ENCODE measurements at places on chromosomes 1 and 21.

DNA sequence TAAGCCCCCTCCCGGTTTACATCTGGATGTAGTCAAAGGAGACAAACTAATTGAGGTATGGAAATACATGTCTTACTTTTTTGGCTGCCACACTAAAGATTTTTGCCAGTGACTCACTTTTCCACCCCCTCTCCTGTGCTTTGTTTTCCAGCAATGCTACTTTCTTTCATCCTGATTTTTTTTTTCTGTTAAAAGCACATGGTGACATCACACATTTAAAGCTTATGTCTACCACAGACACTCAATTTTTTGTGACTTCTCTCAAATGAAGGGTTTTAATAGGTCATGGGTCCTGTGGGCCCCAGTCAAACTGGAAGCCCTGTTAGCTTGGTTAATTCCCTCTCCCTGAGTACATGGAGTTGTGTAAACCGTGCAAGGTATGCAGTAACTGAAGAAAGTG, 2.2 kb downstream of the PPP1R8 start:
- no peak for DNase-seq

- DNase-seq = no peak
Observed at GRCh38 chr1:107003972-107004371, 52.5 kb upstream of the PRMT6 start.

GRCh38 chr21:44869781-44870747, 3.4 kb downstream of the PTTG1IP start:
- peak; percentile 81 for DNase-seq

DNA sequence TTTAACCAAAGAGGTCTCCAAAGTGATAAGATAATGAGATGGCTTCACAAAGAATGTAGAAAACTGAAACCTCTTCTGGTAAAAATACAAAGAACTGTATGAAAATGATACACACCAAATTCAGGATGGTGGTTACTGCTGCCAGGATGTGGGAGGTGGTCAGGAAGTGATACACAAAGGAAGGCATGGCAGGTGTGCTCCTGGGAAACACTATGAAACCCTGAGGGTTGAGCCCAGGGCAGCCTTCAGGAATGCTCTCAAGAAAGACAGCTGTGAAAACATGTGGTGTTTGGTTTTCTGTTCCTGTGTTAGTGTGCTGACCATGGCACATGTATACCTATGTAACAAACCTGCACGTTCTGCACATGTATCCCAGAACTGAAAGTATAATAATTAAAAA, 109.3 kb downstream of the NTNG1 start:
- no peak for DNase-seq

GRCh38 chr21:41683815-41684214, 83.0 kb downstream of the RIPK4 start:
- no peak for DNase-seq

DNA sequence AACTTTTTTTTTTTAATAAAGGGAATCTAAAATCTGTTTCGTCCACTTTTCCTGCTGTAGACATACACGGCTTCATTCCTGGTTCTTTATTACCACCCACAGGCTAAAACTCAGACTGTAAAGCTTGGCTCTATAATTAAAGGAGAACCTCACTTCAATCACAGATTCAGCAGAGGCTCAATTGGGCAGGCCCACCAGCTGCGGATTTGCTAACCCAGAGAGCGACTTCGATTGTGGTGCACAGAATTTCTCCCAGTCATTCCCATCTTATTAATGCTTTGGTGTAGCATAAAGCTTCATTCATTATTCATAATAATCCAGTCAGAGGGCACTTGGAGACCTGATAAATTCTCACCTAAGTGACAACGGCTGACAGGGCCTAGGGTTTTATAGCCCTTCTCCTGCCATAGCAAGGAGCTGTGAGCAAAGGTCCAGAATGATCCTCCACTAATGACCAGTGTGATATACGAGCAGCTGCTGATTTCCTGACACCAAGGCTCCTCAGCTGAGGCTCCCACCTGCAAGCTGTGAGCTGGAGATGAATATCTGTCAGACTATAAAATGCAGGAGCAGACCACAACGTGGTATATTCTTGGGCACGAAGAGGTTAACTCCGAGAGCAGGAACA, 149.0 kb downstream of the ATP6V1G3 start:
- DNase-seq = no peak

- no peak for DNase-seq
Observed at GRCh38 chr1:15940110-15941043, 35.5 kb downstream of the ZBTB17 start.

DNA sequence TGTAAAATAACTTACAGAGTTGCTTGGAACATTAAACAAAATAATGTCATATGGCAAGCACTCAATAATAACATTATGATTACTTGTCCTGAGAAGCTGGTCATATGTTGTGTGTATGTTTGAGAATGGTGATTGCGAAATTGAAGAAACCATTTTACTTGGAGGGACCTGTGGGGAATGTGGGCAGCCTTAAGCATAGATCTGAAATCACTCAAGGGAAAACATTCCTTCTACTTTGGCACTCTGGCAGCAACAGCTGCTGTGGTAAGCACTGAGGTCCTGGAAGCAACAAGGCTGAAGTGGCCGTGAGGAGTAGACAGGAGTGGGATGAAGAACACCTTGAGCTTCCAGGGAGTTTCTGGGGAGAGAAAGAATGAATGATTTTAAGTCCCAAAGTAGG, 165.4 kb upstream of the ADAMTS5 start:
- DNase-seq = no peak

GRCh38 chr1:175884369-175884768, 141.0 kb upstream of the TNR start:
- DNase-seq = no peak

DNA sequence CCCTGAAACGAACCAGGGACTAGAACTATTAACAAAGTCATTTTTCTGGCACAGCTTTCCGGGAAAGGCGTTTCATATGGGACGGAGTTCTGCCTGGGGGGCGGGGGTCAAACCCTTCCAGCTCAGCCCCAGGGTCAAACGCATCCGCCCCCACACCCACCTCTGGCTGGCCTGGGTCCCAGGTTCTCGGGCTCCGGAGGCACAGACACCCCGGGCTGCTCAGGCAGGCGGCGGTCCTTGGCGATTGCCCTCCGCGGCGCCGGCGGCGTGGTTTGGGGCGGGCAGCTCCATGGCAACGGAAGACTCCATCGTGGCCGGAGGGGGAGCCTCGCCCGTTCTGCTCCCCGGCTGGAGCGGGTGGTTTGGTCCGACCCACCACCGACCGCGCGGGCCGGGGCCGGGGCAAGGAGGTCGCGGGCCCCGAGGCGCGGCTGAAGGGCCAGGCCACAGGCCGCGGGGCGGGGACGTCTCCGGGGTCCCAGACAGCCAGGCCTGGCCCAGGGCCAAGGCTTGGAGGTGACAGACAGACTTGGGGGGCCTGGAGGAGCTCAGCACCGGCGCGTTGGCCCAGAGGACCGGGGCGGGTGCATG, at the start of gene CFAP74:
Gene CFAP74 (minus strand): TSS at position 246 of the 591 bp plus-strand sequence. CDS start 12,830 bp downstream, outside the sequence.
- DNase-seq = no peak

DNA sequence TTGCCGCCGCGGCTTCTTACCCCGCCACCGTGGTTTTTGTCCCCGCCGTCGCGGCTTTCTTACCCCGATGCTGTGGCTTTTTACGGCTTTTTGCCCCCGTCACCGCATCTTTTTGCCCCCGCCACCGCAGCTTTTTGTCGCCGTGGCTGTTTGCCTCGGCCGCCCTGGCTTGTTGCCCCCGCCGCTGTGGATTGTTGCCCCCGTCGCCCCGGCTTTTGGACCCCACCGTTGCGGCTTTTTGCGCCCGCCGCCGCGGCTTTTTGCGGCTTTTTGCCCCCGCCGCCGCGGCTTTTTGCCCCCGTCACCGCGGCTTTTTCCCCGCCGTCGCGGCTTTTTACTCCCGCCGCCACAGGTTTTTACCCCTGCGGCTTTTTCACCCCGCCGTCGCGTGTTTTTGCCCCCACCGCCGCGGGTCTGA, 3934.3 kb downstream of the SRGAP2C start:
- DNase-seq = no peak

DNA sequence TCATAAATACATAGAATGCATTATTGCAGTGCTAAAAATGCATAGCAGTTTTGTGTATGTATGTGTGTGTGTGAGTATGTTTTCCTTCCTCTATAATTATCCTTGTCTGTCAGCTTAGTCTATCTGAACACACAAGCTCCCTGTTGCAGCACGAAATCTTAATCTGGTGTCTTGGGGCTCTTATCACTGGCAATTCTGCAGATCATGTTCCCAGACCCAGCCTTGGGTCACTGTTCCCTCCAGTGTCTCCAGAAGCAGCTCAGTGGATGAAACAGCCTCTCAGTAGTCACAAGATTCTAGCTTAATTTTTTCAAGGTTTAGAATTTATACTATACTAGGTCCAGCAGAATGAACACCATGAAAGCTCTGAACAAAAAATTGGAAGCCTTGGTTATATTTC, 777.9 kb downstream of the MRPL39 start:
- DNase-seq = no peak

DNA sequence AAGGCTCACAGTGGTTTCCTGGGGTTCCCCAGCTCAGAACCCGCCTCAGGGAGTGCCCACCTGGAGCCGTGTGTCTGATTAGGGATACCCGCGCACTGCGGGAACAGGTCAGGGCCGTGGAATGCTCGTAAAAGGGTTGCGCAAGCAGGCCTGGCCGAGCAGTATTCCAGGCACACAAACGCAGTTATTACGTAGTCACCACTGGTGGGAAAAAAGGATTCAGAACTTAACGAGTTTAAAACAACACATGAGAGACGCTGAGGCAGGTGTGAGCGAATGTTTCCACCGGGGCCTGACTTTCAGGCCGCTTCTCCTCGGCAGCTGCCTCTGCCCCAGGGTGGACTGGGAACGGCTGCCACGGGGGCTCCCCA, 18.2 kb downstream of the PLCH2 start:
- DNase-seq = no peak

- no peak for DNase-seq
Observed at GRCh38 chr1:4724695-4725250, 70.4 kb downstream of the AJAP1 start.

GRCh38 chr1:91427741-91428140, 23.1 kb upstream of the HFM1 start:
- no peak for DNase-seq

- DNase-seq = no peak
Observed at GRCh38 chr1:67824766-67825165, 8.5 kb downstream of the GNG12 start.

All from thoracic aorta (tissue), 2 donors.